ENCODE measurements at places on chromosomes 2 and 18. TPM values are rescaled to one million over a fixed set of nuclear protein-coding genes. Genes with fewer than 3 reads are reported as not detected.

DNA sequence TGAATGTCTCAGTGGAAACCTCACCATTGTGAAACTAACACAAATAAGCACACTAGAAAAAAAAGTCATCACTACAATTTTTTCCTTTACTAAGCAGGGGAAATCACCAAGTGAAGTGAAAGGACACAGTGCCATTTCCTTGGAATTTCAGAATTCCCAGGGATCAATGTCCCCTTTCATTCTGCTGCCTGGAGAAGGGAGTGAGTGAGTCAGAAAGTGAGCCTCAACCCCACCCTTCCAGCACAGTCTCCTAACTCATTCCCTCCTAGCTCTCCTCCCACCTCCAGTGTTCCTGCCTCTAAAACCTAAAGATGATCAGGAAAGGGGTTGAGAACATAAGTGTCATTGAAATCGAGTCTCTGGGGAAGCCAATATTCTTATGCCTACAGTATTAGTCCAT, 608.5 kb downstream of the RNF144A start:
- DNase-seq: no peak

DNA sequence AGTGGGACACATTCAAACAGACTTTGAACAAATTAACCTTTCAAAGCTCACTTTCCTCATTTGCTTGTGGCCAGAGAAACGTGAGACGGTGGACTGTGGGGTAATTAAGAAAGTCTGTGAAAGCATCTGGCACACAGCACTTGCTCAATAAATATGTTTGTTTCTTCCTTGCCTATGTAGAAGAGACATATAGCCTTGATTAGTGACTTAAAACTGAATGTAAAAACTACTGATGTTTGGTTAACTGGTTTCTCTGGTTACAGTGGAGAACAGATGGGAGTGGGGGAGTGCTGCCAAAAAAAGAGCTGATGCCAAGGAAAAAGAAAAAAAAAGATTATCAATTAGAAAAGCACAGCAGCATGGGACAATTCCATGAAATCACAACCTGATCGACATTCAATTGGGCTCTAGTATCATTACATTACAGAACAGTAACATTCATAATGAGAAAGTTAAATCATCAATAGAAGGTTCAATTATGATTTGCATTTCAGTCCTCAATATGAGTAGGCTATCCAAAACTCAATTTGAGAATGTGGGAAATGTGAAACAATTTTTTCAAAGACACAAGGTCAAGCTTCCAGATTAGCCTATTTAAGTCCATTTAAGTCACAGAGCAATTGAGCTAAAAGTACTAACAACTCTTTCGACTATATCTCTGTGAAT, 14.7 kb downstream of the CUL3 start:
- no peak for DNase-seq

Gene ABHD1
- total RNA-seq: not detected

Gene ADD2
- 79.4 TPM for total RNA-seq

All from H7 (cell line).